Stomach (tissue), 19 donors: ENCODE measurements at places on chromosomes 6 and 20. TPM values are rescaled to one million over a fixed set of nuclear protein-coding genes. Genes with fewer than 3 reads are reported as not detected.
A peak's percentile ranks its signal among the peaks of the same experiment; 100 is the strongest.

- no peaks in the 10 kb centered on the region for H3K36me3 ChIP-seq
- no peak overlapping the region for H3K4me3 ChIP-seq
- no peaks in the 10 kb centered on the region for H3K4me1 ChIP-seq
- DNase-seq, result no peak
Measured at GRCh38 chr6:169177516-169178166, 76.0 kb downstream of the THBS2 start.

COL21A1 gene
- total RNA-seq, result not detected

COL12A1 gene
- 20.3 TPM for total RNA-seq

DNA sequence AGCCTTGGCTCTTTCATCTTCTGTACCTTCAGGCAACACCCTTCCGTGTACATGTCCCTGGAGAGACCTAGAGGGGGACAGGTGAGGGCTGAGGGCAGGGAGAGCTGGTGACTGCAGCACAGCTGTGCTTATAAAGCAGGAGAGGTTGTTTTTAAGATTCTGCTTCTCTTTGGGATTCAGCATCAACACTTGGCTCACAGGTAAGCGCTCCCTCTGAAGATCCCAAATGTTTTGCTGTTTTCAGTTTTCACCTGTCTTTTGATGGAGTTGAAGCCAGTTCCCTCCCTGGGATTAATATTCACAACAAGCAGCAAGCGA is 19.4 kb upstream of the TRAF3IP2 start:
- no peak overlapping the region for H3K4me3 ChIP-seq
- H3K4me1 ChIP-seq, result peaks cover 16% of the 10 kb centered on the region
- no peak for DNase-seq
- no peaks in the 10 kb centered on the region for H3K27me3 ChIP-seq
- no peak overlapping the region for H3K27ac ChIP-seq
- no peaks in the 10 kb centered on the region for H3K36me3 ChIP-seq

BAK1 gene
- total RNA-seq, result 26.1 TPM

DNA sequence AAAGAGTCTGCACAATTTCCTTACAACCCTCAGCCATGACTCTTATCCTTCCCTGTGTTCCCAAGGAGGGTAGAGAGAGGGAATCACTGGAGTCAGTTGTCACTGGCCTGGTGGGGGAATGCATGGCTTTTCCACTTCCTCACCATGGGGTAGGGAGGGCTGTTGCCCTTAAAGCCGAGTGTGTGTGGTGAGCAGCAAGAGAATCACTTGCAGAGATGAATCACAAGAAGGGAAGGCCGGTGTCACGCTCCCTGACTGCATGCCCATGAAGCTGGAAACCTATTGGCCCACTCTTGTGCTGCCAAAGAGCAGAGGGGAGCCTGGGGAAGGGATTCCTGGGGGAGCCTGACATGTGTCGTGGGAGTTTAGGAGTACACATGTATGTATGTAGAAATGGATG is 18.1 kb upstream of the BMP6 start:
- no peaks in the 10 kb centered on the region for H3K27me3 ChIP-seq
- H3K36me3 ChIP-seq, result no peaks in the 10 kb centered on the region
- H3K4me1 ChIP-seq, result no peaks in the 10 kb centered on the region

ECT2L gene
- total RNA-seq, result not detected

DNA sequence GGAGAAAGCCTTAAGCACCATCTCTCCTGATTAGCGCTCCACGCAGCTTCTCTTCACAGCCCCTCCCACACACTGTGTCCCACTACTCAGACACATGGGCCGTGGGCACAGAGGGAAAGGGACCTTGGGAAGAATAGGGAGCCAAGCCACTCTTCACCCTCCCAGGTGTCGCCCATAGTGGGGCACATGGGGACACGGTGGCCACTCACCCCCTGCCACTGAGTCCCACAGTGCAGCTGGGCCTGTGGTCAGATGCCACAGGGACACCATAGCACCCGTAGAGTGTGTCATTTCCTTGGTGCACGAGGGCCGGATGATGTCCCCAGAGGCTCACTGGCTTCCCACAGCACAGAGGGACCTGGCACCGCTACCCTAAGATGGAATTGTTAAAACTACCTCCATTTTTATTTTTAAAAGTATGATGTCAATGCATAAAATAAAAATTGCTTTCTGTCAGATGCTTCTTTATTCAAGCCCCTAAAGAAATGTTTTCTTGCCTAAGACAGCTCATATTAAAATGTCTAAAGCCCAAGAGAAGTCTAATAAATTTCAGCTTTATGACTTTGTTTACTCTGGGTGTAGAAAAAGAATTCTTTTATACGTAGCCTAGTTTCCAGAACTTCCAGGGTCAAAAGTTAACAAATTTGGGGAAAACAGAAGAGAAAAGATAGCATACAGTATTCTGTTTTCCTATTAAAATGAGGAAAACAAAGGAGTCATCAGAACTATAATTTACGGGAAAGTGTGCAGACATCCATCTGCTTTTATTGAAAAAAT is 191.0 kb upstream of the SNX9 start:
- no peaks in the 10 kb centered on the region for H3K27me3 ChIP-seq
- H3K4me1 ChIP-seq, result no peaks in the 10 kb centered on the region
- DNase-seq, result no peak
- H3K36me3 ChIP-seq, result peaks cover 5% of the 10 kb centered on the region
- H3K4me3 ChIP-seq, result no peak overlapping the region

- DNase-seq, result peak; percentile 49
- H3K36me3 ChIP-seq, result no peaks in the 10 kb centered on the region
- no peaks in the 10 kb centered on the region for H3K27me3 ChIP-seq
Measured at GRCh38 chr20:49483018-49483695, 689 bp upstream of the KCNB1 start.

SMPD2 gene
- 10.7 TPM for total RNA-seq

GRCh38 chr20:56299362-56299761 is 50.8 kb downstream of the MC3R start:
- DNase-seq, result no peak
- no peaks in the 10 kb centered on the region for H3K36me3 ChIP-seq
- H3K27ac ChIP-seq, result no peak overlapping the region
- no peaks in the 10 kb centered on the region for H3K4me1 ChIP-seq
- H3K4me3 ChIP-seq, result no peak overlapping the region
